ENCODE measurements at places on chromosomes 5 and 9.

GRCh38 chr5:54845567-54845941 lies 139.8 kb downstream of the ESM1 start:
- no peak for DNase-seq

GRCh38 chr9:91039125-91039834 lies 237.7 kb downstream of the SYK start:
- DNase-seq: no peak

DNA sequence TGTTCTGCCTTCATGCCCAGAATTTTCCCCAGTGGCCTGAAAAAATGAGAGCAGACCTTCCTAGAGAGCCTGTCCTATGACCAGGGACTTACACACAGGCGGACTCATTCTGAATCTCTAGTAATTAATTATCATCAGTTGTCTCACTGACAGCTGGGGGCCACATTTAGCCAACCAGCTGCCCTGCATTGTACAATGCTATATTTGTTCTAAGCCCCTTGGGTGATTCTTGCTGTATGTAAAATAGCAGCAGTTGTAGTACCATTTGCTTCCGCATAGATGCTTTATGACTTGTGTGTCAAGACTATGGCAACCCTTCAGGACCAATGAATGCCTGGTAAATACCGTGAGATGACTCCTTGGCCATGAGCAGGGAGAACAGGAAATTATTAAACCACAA lies 415.4 kb upstream of the SEMA6A start:
- DNase-seq: no peak

- no peak for DNase-seq
These were observed 194.8 kb upstream of the SLC30A5 start for GRCh38 chr5:68898951-68899471.

DNA sequence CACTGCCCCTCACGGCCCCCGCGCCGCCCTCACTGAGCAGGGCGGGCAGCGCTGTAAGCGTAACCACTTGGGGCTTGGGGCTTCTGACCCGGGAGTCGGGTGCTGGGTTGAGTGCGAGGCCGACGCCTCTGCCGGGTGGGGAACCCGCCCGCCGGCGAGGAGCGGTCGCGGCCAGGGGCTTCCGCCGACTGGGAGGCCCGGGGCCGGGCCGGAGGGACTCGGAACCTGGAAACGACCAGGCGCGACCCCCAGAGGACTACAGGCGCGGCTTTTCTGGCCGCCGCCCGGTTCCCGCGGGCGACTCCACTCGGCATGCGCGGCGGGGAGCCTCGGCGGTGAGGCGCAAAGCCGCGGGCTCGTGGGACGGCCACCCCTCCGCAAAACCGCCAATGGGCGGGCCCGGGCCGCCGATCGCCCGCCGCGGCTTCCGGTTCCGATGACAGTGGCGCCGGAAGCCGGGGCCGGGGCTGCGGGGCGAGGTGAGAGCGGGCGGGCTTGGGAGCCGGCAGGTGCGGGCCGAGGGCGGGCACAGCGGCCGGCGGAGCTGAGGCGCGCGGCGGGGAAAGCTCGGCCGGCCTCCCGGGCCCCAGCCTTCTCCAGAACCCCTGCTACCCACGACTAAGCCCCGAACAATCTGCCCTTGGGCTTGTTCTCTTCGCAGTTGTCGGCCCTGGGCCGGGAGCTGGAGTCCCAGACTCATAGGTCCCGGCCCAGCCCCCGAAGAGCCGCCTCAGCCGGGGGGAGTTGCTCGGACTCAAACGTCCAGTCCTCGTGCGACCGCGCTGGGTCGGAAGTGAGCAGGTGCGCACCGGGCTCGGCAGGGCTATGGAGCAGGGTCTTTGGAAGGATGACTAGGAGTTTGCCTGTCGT lies at the start of gene RMND5B:
Gene RMND5B, plus strand, starts transcription at position 439 of the 870 bp plus-strand sequence. CDS start 7,106 bp downstream, outside the sequence.
- peak; percentile 76 for DNase-seq

- DNase-seq: no peak
These were observed 59.4 kb upstream of the PTPN3 start for GRCh38 chr9:109557481-109557880.

- DNase-seq: no peak
These were observed 78.7 kb downstream of the GCNT4 start for GRCh38 chr5:74973694-74974093.
